Activated CD8-positive, alpha-beta memory T cell treated with anti-CD3 and anti-CD28 coated beads, Interleukin-2, amount 10 ng/mL, durations not matched to agents 7 days and 5 days (primary cell): ENCODE measurements at places on chromosomes 1 and 21.

GRCh38 chr1:85148524-85149250 is 52.1 kb downstream of the SYDE2 start:
- peak; percentile 71 for DNase-seq

- DNase-seq: no peak
These were observed 12.3 kb upstream of the TTC39A start for GRCh38 chr1:51342591-51343206.

DNA sequence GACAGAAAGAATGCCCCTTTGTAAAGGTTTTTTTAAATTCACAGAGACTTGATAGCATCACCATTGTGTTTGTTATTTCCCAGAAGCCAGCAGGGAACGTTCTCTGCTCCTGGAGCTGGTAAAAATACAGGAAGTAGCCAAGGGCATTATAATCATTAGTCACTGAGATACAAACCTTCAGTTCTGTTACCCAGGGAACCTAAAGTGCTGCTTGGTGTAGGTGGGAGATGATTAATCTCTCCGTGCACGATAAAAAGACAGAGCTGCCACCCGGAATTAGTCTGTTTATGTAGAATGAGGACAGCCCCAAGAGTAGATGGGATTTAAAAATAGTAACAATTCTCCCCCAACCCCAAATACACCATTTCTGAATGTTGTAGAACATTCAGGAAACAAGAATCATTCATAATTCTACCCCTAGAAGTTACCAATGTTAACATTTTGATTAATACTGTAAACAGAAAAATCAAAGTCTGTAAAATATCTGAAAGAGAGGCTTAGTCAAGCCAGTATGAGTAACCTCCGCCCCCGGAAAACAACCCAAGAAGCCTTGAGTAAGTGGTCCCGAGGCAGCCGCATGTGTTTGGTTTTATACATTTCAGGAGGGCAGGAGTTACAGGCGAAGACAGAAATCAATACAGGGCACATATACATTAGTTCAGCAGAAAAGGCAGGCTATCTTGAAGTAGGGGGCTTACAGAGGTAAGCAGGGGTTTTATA is 45.3 kb upstream of the CTBS start:
- no peak for DNase-seq

GRCh38 chr1:3742439-3743298 is 9.6 kb upstream of the CCDC27 start:
- DNase-seq: no peak
